Right renal cortex interstitium (tissue), 3 donors: ENCODE measurements at places on chromosomes 16 and 17.

DNA sequence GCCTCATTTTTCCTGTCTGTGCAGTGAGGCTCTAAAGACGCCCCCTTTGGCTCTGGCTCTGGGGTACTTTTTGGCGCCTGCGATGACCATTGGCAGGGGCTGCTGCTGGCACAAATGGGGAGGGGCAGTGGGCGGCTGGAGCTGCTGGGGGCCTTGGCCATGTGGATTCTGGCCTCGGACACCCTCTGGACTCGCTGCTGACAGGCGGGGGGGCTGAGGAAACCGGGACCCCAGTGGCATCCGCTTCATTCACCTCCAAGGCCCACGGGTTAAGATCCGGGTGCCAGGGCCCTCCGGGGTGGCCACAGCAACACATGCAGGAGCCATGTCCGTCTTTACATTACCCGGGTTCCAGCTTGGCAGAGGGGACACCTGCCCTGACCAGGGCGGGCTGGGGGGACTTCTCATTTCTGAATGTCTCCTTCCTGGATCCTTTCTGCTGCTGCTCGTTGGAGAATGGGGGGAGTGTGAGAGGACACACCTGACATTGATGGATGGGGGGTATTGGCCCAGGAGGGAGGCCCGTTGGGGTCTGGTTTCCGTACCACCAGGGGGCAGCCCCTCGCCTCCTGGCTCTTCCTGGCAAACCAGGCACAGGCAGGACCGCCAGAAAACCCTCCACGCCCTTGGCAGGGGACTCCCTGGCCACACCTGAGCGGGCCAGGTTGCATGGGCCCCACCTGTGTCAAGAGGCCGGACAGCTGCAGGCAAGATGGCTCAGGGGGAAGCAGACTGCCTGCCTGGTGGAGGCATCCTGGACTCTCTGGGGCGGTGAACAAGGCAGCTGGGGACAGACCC lies 21.8 kb downstream of the GSE1 start:
- no peak for DNase-seq

DNA sequence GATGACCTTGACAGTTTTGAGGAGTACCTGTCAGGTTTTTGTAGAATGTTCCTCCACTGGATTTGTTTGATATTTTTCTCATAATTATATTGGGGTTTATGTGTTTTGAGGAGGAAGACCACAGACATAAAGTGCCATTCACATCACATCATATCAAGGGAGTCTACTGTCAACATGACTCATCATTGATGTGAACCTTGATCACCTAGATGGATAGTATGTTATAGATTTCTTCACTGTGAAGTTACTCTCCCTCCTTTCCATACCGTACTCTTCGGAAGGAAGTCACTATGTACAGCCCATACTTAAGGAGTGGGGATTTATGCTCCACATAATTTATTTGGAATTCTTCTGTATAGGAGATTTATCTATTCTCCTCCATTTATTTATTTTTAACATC lies 23.2 kb downstream of the PRSS54 start:
- no peak for DNase-seq

GRCh38 chr17:33580215-33580614 lies 287.1 kb upstream of the ASIC2 start:
- no peak for DNase-seq

DNA sequence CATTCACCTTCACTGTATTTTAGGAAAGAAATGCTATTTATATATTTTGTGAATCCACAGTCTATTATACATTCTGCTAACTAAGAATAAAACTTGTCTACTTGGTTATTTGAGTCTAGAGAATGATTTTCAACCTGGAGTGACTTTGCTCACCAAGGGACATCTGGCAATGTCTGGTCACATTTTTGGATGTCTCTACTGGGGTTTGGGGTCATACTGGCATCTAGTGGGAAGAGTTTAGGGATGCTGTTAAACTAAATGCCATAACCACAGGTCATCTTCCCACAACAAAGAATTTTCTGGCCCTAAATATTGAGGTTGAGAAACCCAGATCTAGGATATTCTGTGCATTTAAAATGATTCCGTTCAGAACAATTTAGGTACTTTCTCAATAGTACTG lies 26.0 kb downstream of the KCNJ16 start:
- no peak for DNase-seq
